Suppressor macrophage treated with lipopolysaccharide for 4 hours (primary cell): ENCODE measurements at places on chromosomes 1 and 21.
A peak's percentile ranks its signal among the peaks of the same experiment; 100 is the strongest.

DNA sequence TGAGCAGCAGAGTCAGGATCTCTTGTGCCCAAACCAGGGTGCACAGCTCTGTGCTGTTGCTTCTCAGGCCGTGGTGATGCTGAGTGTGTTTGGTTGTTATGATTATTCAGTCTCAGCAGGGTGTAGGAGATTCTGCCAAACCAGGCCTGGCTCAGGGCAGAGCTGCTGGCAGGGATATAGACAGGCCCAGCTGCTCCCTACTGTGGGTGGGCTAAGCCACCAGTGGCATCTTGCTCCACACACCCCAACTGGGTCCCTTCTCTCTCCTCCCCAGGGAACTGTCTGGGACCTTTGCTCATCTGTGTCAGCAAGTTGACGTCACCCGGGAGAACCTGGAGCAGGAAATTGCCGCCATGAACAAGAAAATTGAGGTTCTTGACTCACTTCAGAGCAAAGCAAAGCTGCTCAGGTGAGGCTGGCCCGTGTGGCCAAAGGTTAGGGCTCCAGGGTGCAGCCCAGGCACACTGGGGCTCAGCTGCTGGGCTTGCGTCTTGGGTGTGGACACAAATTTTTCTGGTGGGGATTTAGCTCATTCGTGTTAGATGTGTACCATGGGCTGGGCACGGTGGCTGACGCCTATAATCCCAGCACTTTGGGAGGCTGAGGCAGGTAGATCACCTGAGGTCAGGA is 9.9 kb upstream of the MIIP start:
- no peak for DNase-seq

GRCh38 chr1:192376374-192376773 is 59.6 kb downstream of the RGS21 start:
- no peak for DNase-seq

- no peak for DNase-seq
Measured at GRCh38 chr1:190101756-190102155, 375.9 kb downstream of the BRINP3 start.

GRCh38 chr1:216464489-216464888 is 41.2 kb upstream of the USH2A start:
- no peak for DNase-seq

DNA sequence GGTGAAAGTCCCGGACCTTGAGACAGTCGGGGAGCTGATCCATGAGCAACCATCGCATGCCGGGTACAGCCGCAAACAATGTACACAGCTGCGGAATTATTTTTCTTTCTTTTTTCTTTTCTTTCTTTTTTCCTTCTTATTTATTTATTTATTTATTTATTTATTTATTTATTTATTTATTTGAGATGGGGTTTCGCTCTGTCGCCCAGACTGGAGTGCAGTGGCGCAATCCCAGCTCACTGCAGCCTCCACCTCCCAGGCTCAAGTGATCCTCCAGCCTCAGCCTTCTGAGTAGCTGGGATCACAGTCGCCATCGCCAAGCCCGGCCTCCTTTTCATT is 2.6 kb upstream of the PERM1 start:
- no peak for DNase-seq

DNA sequence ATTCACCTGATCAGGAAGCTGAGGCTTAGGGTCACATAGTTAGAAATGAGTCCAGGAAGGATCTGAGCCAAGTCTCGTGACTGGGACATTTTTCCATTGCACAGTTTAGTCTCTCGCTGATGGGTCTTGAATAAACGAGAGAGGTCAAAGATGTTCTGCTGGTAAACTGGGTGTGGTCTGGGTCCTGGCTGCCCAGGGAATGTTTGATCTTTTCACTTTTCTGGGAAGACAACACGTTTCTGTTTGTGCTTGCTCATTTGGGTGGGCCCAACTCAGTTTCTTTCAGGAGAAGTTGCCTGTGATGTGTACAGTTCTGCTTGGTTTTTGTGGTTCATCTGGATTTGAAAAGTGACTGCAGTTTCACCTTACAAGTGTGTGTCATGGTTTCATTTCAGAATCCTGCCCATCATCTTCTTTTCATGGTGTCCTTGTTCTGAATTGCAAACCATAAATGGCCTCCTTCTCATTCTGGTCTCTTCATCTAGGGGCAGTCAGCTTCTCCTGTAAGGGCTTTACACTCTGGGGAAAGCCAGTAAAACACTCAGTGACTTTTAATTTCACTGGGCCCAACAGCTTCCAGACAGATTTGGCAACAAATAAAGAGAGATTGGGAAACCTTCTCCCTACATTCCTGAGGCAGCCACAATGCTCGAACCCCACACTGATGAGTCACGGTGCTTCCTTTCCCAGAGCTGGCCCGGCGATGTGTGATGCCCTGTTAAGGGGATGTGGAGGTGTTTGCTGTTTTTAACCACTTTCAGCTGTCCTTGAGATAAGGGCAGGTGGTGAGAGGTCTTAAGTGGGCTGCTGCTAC is 7.2 kb upstream of the TACSTD2 start:
- peak; percentile 56 for DNase-seq

DNA sequence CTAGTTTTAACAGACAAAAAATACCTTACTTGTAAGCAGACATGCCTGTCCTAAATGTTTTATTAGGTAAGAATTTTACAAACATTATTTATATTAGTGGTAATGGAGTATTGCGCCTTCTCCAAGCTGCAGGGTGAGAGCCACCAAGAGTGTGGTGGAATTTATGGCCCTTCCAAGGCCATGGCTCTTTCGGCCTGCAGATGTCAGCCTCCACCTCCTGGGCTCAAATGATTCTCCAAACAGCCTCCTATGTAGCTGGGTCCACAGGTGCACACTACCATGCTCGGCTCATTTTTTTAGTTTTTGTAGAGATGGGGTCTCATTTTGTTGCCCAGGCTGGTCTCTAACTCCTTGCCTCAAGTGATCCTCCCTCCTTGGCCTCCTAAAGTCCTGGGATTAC is 56.3 kb downstream of the ITGB3BP start:
- DNase-seq = no peak

- no peak for DNase-seq
Measured at GRCh38 chr21:45573452-45574035, 31.3 kb upstream of the SLC19A1 start.

DNA sequence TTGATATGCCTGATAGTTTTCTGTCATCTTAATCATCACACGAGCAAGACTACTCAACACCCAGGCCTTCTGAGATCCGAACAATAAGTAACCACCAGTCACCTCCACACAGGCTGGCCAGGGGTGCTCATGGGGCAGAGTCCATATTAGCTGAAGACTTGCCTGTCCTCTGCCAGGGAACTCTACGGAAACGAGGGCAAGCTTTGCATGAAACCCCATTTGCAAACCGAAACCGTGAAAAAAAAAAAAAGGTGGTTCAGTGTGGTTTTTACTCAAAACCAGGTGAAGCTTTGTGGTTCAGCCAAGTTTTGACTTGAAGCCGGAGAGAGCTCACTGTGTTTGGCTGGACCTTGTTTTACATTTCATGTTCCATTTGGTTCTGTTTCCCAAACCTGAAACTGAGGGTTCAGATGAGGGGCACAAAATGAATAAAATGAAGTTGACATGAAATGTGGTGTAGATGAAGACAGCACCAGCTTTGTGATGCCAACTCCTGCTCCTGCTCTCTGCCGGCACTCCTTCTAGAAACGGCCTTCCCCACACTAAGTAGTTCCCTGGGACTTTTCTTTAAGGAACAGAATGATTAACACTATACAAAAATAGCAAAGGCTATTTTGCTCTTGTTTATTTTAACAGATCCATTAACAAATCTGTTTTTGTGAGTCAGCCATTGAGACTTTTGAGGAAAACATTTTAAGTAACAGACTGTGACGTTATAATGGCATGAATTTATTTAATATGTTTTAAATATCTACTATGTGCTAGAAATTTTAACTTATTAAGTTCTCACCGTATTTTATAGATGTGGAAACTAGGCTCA is 74.7 kb downstream of the RUNX1 start:
- DNase-seq = no peak

DNA sequence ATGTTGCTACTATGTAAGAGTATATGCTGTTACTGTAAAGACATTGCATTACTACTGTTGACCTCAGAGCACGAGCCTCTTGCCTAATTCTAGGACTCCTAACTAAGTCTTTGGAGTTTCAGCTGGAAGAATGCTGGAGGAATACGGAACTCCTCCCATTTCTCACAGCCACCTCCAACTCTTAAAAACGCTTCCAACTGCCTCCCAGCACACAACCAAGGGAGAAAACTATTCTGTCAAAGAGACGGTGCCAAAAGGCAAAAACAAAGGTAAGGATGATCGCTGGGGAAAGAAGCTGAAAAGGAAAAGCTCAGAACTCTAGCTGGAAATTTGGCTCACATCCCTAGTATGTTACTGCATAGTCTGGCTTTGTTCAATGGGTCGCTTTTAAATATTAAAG is at the start of gene FMO2:
Gene FMO2, plus strand, starts transcription at position 210 of the 400 bp plus-strand sequence. CDS start 414 bp downstream, outside the sequence.
- no peak for DNase-seq

GRCh38 chr1:12136916-12137610 is 29.7 kb upstream of the TNFRSF1B start:
- DNase-seq = peak; percentile 46

- DNase-seq = no peak
Measured at GRCh38 chr21:39712976-39713375, 32.0 kb upstream of the IGSF5 start.

- DNase-seq = peak; percentile 63
Measured at GRCh38 chr1:15866721-15867201, 19.3 kb downstream of the SPEN start.

DNA sequence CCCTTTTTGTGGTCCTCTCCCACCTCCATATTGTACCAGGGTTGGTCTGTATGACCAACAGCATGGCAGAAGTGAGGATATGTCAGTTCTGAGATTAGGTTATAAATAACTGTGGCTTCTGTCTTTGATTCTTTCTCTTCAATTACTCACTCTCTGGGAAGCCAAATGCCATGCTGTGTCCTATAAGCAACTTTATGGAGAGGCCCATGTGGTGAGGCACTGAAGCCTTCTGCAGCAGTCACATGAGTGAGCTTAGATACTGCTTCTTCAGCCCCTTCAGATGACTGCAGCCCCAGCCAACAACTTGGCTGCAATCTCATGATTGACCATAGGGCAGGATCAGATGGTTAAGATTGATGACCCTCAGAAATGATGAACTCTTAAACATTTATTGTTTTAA is 34.0 kb upstream of the SAMD13 start:
- no peak for DNase-seq

GRCh38 chr1:153945795-153946621 is 510 bp downstream of the DENND4B start:
- peak; percentile 98 for DNase-seq

- peak; percentile 58 for DNase-seq
Measured at GRCh38 chr21:41651406-41651805, 115.4 kb downstream of the RIPK4 start.

- peak; percentile 51 for DNase-seq
Measured at GRCh38 chr1:62508187-62508758, 71.4 kb downstream of the USP1 start.

- DNase-seq = no peak
Measured at GRCh38 chr1:33286451-33287185, 30.3 kb downstream of the ZNF362 start.
